ENCODE measurements at places on chromosomes 13 and 19.
A peak's percentile ranks its signal among the peaks of the same experiment; 100 is the strongest.

DNA sequence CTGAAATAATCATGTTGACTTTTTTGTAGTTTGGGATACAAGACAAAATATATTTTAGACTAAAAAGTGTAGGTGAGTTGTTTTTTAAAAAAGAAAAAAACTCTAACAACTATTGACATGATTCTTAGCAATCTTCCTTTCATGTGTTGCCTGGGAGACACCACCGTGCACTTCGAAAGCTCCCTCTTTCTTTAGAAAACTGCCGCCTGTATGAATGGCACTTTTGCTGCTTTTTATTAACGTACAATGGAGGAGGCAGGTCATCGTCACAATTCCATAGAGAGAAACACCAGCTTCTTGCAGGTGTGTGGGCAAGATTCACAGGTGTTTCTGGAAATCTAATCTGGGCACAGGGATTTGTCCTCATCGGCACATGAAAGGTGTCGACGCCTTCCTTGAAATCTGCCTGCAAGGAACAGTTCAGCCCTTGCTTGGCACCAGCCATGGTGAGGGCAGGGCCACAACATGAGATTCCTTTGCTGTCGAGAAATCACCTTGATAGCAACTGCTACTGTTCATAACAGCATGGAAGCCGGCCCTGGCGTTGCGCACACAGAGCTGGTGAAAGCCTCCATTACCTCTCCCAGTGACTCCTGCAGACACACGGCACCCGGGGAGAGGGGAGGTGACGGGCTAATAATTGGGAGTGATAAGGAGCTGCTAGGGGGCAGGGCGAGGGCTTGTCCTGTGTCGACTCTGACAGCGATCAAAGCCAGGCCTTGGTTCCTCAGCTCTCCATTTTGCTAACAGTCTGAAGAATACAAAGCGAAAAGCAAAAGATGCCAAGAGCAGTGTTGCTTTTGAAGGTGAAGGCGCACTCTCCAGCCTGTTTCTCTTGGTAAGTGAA lies 66.5 kb downstream of the EFNB2 start:
- H3K27ac ChIP-seq = no peak overlapping the region
- H3K27me3 ChIP-seq = no peaks in the 10 kb centered on the region
- no peaks in the 10 kb centered on the region for H3K4me1 ChIP-seq

- H3K4me1 ChIP-seq = no peaks in the 10 kb centered on the region
- H3K4me3 ChIP-seq = no peak overlapping the region
- no peaks in the 10 kb centered on the region for H3K36me3 ChIP-seq
- no peak overlapping the region for H3K27ac ChIP-seq
- no peaks in the 10 kb centered on the region for H3K27me3 ChIP-seq
- DNase-seq = no peak
These were observed 60.9 kb downstream of the FRY start for GRCh38 chr13:32092496-32092895.

DNA sequence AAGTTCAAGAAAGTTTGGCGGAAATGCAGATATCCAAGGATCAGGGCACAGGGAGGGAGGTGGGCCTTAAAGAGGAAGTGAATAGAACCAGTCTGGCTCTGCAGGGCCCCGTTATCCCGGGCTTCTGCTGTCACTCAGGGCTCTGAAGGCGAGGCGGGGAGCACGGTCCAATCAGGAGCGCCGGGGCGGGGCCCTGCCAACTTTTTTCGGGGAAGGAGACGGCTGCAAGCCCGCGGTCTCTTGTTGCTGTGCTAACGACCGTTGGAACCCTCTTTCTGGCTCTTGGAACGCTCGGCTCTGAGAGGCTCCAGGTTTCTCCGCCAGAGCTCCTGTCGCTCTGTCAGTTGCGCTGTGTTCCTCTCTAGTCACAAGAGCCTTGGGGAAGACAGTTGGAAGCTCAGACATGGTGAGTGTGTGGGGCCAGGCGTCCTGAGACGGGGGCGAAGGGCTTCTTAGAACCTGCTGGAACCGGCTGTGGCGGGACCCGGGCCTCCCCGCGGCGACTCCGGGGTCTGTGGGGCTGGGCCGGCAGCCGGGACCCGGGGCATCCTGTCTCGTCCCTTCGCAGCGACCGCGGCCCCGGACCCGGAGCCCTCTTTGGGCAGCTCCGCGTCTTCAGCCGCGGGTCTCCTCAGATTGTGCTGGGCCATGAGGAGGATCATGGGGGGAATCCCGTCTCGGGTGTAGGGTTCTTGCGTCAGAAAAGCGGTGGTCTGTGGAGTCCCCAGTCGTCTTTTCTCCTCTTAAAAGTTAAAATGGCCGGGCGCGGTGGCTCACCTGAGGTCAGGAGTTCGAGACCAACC lies 27.7 kb downstream of the ZNF844 start:
- DNase-seq = peak; percentile 24
- H3K27ac ChIP-seq = peak overlapping the region; percentile 80
- no peaks in the 10 kb centered on the region for H3K36me3 ChIP-seq
- H3K27me3 ChIP-seq = no peaks in the 10 kb centered on the region
- peak overlapping the region; percentile 84 for H3K4me3 ChIP-seq
- no peaks in the 10 kb centered on the region for H3K4me1 ChIP-seq

- no peaks in the 10 kb centered on the region for H3K4me1 ChIP-seq
- H3K36me3 ChIP-seq = no peaks in the 10 kb centered on the region
- H3K27me3 ChIP-seq = no peaks in the 10 kb centered on the region
- no peak for DNase-seq
- no peak overlapping the region for H3K4me3 ChIP-seq
These were observed 511.8 kb upstream of the NBEA start for GRCh38 chr13:34430294-34430693.

- H3K4me3 ChIP-seq = no peak overlapping the region
- H3K4me1 ChIP-seq = no peaks in the 10 kb centered on the region
- no peaks in the 10 kb centered on the region for H3K27me3 ChIP-seq
- H3K36me3 ChIP-seq = no peaks in the 10 kb centered on the region
- no peak overlapping the region for H3K27ac ChIP-seq
These were observed 194.0 kb downstream of the SHISA2 start for GRCh38 chr13:25857830-25858229.

- no peak overlapping the region for H3K27ac ChIP-seq
- H3K27me3 ChIP-seq = no peaks in the 10 kb centered on the region
- DNase-seq = no peak
- H3K4me1 ChIP-seq = no peaks in the 10 kb centered on the region
- no peaks in the 10 kb centered on the region for H3K36me3 ChIP-seq
These were observed 1448.0 kb upstream of the MIR17HG start for GRCh38 chr13:89899302-89900103.

GRCh38 chr13:19967621-19968020 lies 9.1 kb downstream of the ZMYM2 start:
- H3K4me3 ChIP-seq = no peak overlapping the region
- no peaks in the 10 kb centered on the region for H3K4me1 ChIP-seq
- DNase-seq = no peak
- no peak overlapping the region for H3K27ac ChIP-seq

DNA sequence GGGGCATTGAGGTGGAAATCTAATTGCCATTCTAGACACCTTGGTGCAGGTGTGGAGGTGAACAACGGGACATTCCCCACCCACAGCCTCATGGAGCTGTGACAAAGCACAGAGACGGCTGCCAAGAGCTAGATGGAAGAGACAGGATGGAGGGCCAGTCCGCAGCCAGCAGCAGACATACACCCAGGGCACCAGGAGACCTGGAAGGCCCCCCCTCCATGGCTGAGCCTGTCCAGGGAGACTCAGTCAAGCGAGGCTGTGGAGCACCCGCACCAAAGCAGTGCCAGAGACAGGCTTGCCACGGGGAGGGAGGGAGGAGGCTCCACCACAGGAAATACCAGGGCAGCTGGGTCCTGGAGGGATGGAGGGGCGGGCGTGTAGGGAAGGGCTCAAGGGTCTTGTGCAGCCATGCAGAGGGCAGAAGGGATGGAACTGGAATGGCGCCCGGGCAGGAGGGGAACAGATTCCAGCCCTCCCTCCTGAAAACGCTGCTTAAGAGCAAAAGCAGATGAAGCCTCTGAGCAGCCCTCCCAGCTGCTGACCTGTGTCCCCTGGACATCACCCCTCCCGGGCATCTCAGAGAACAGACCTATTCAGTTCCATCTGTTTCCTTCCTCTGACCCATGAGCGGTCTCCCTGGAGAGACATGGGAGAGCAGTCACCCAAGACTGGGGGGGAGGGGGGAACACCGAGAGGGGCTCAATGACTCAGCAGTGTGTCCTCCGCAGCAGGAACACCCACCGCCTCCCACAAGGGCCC lies 14.4 kb downstream of the EPS15L1 start:
- H3K27ac ChIP-seq = peak overlapping the region; percentile 29
- peaks cover 24% of the 10 kb centered on the region for H3K4me1 ChIP-seq

GRCh38 chr13:28540612-28541011 lies 45.7 kb upstream of the FLT1 start:
- DNase-seq = no peak
- H3K27me3 ChIP-seq = no peaks in the 10 kb centered on the region
- H3K27ac ChIP-seq = no peak overlapping the region

GRCh38 chr19:53308339-53308811 lies 25.2 kb upstream of the ZNF845 start:
- no peak overlapping the region for H3K4me3 ChIP-seq
- H3K27ac ChIP-seq = no peak overlapping the region
- H3K27me3 ChIP-seq = 0 out of 2 replicates have a peak, but pooled peaks cover 3% of the 10 kb centered on the region
- H3K36me3 ChIP-seq = no peaks in the 10 kb centered on the region
- peaks cover 4% of the 10 kb centered on the region for H3K4me1 ChIP-seq
- no peak for DNase-seq

GRCh38 chr13:26679411-26680122 lies 81.0 kb downstream of the GPR12 start:
- H3K4me1 ChIP-seq = no peaks in the 10 kb centered on the region
- H3K27me3 ChIP-seq = no peaks in the 10 kb centered on the region
- H3K4me3 ChIP-seq = no peak overlapping the region
- no peaks in the 10 kb centered on the region for H3K36me3 ChIP-seq
- no peak overlapping the region for H3K27ac ChIP-seq

- no peak for DNase-seq
- H3K27me3 ChIP-seq = no peaks in the 10 kb centered on the region
- H3K27ac ChIP-seq = peak overlapping the region; percentile 96
- H3K36me3 ChIP-seq = no peaks in the 10 kb centered on the region
These were observed 1.1 kb upstream of the MVB12A start for GRCh38 chr19:17418710-17419109.

DNA sequence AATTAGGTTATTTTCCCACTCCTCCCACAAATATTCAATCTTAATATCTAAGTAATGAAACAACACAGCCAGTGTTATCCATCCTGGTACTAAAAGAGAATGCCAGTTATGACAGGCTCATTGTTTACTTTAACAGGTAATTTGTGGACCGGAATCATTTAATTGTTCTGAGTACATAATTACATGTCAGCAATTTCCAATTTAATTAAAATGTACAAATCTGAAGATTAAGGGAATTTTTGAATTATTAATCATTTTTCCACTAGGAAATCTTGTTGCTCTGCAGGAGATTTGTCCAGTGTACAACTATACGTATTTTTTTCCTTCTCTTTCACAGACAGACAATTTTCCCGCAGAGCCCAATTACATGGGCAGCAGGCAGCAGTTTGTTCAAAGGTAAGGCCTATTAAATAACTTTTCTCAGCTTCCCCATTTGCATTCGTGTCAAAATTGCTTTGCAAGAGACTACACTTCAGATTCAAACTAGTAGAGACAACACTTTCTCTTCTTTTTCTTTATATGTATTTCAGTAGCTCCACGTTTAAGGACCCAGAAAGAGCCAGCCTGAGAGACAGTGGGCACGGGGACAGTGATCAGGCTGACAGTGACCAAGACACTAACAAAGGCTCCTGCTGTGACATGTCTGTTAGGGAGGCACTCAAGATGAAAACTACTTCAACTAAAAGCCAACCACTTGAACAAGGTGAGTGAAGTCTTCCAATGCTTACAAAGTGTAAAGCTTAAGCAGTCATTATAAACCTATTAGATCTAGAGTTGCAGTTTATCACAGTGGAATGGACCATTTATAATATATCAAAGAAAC lies 34.8 kb downstream of the PCDH17 start:
- H3K36me3 ChIP-seq = no peaks in the 10 kb centered on the region
- DNase-seq = no peak
- H3K27ac ChIP-seq = no peak overlapping the region
- H3K4me1 ChIP-seq = no peaks in the 10 kb centered on the region

DNA sequence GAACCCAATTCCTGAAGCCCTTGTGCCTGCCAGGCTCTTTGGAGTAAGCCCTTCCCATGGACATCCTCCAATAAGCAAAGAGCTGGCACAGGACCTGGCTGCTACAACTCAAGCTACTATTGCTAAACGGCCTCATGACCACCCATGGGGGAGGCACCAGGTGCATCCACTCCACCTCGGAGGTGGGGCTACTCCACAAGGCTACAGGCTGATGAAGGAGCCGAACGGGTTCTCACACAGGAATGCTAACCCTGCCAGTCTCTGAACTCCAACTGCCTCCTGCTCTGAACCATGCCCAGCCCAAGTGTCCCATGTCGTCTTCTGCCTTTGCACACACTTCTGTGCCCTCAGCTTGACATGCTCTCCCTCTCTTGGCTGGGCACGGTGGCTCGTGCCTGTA lies 10.0 kb downstream of the SYMPK start:
- peaks cover 7% of the 10 kb centered on the region for H3K36me3 ChIP-seq
- no peak overlapping the region for H3K27ac ChIP-seq
- H3K27me3 ChIP-seq = no peaks in the 10 kb centered on the region
- H3K4me3 ChIP-seq = no peak overlapping the region
- no peak for DNase-seq

DNA sequence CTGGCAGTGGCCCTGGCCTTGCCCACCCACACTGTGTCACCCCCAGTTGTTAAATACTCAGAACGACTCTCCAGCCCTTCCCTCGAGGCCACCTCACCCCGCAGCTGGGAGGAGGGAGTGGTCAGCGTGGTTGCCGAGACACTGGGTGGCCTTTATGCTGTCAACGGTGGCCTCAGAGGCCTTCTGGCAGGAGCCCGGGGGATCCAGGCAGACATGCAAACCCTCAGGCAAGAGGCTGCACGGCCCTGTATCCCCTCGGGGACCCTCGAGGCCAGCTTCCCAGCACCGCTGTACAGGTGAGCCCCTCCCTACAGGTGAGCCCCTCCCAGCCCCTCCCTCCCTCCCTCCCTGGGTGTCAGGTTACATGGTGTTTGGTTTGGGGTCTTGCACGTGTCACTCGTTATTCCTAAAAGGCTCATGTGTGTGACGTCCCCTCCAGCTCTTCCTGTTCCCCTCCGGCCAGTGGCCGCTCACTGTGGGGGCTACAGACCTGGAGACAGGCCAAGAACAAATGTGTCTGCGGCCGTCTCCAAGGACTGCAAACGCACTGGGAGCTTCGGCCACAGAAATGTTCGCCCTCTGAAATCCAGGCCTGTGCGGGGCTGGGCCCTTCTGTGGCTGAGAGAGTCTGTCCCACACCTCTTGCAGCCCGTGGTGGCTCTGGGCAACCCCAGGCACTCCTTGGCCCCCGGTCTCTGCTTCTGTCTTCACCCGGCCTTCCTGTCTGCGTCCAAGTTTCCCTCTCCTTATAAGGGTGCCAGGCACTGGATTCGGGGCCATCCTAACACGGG lies at the start of gene TEKTIP1:
Gene TEKTIP1, plus strand, starts transcription at position 210 of the 791 bp plus-strand sequence. Its CDS starts 4 bp downstream, at position 214.
- peaks cover 7% of the 10 kb centered on the region for H3K4me1 ChIP-seq
- H3K4me3 ChIP-seq = no peak within 1 kb of the TSS
- no peak for DNase-seq
- H3K36me3 ChIP-seq = no peaks in the 10 kb centered on the region
- H3K27me3 ChIP-seq = no peaks in the 10 kb centered on the region
- H3K27ac ChIP-seq = peak within 1 kb of the TSS; percentile 23

GRCh38 chr13:47334173-47334572 lies 437.3 kb upstream of the HTR2A start:
- no peak overlapping the region for H3K27ac ChIP-seq
- H3K4me3 ChIP-seq = no peak overlapping the region
- DNase-seq = no peak
- no peaks in the 10 kb centered on the region for H3K36me3 ChIP-seq
- H3K27me3 ChIP-seq = no peaks in the 10 kb centered on the region
